ENCODE measurements at places on chromosomes 1 and 21.

DNA sequence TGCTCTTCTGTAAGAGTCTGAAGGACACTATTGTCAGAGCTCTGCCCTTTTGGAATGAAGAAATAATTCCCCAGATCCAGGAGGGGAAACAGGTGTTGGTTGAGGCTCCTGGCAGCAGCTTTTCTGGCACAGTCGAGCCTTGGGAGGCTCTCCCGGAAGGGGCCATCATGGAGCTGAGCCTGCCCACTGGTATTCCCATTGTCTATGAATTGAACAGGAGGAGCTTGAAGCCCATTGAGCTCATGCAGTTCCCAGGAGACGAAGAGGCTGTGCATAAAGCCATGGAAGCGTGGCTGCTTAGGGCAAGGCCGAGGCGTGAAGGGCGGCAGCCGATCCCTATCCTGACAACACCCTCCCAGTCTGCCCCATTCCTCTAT, 26.6 kb downstream of the UBE4B start:
- DNase-seq = no peak

GRCh38 chr21:38590449-38591217, 92.4 kb upstream of the ERG start:
- DNase-seq = no peak

GRCh38 chr1:197725044-197725443, 50.2 kb downstream of the DENND1B start:
- peak; percentile 6 for DNase-seq

- DNase-seq = peak; percentile 7
Measured at GRCh38 chr1:101506541-101507164, 269.8 kb downstream of the S1PR1 start.

GRCh38 chr1:202016022-202016810, 5.8 kb downstream of the ELF3 start:
- no peak for DNase-seq
